ENCODE measurements at places on chromosomes 2 and 18.
A peak's percentile ranks its signal among the peaks of the same experiment; 100 is the strongest.

DNA sequence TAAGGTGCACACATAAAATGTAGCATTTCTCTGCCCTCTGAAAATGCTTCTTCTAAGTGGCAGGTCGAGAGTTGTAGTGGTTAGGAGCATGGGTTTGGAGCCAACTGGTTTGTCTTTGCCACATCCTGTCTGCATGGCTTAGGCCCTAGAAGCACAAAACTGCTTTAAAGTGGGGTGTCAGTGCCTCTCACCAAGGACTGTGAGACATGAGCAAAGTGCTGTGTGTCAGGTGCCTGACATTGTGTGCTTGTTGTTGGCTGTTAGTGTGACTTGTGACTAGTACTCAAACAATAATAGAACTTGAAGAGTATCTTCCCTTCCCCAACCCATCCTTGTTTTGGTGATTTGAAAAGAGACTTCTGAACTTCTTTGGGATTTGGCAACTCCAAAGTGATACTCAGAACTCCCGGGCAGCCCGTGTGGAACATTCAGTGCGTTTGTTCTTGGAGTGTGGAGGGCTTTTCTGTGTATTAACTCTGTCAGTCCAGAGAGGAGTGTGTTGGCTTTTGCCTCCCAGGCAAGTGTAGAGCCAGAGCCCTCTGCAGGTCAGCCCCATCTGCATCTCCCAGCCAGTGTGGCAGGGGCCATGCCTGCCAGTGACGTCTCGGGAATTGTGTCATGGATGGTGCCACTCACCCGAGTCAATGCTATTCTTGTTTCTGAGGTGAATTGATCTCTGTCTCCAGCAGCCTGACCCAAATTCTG, 5.0 kb downstream of the MGAT5 start:
- no peak for DNase-seq
- H3K4me3 ChIP-seq, result no peak overlapping the region
- peaks cover 17% of the 10 kb centered on the region for H3K36me3 ChIP-seq
- peak overlapping the region; percentile 76 for H3K27ac ChIP-seq
- no peaks in the 10 kb centered on the region for H3K27me3 ChIP-seq

GRCh38 chr2:150689590-150689989, 202.1 kb upstream of the RND3 start:
- H3K36me3 ChIP-seq, result no peaks in the 10 kb centered on the region
- no peak for DNase-seq
- H3K27me3 ChIP-seq, result no peaks in the 10 kb centered on the region
- no peak overlapping the region for H3K27ac ChIP-seq
- no peaks in the 10 kb centered on the region for H3K4me1 ChIP-seq

GRCh38 chr2:19670303-19670702, 231.5 kb downstream of the TTC32 start:
- no peak for DNase-seq
- H3K27me3 ChIP-seq, result peaks cover 3% of the 10 kb centered on the region

- no peaks in the 10 kb centered on the region for H3K36me3 ChIP-seq
- H3K27me3 ChIP-seq, result peaks cover 7% of the 10 kb centered on the region
- peaks cover 61% of the 10 kb centered on the region for H3K4me1 ChIP-seq
- no peak overlapping the region for H3K4me3 ChIP-seq
- no peak overlapping the region for H3K27ac ChIP-seq
- no peak for DNase-seq
Observed at GRCh38 chr2:10385501-10385900, 62.6 kb downstream of the ODC1 start.

- no peak for DNase-seq
- peaks cover 58% of the 10 kb centered on the region for H3K36me3 ChIP-seq
- no peaks in the 10 kb centered on the region for H3K27me3 ChIP-seq
- H3K4me1 ChIP-seq, result peaks cover 14% of the 10 kb centered on the region
- H3K27ac ChIP-seq, result peak overlapping the region; percentile 55
- H3K4me3 ChIP-seq, result no peak overlapping the region
Observed at GRCh38 chr2:239156516-239157265, 244.1 kb downstream of the HDAC4 start.

DNA sequence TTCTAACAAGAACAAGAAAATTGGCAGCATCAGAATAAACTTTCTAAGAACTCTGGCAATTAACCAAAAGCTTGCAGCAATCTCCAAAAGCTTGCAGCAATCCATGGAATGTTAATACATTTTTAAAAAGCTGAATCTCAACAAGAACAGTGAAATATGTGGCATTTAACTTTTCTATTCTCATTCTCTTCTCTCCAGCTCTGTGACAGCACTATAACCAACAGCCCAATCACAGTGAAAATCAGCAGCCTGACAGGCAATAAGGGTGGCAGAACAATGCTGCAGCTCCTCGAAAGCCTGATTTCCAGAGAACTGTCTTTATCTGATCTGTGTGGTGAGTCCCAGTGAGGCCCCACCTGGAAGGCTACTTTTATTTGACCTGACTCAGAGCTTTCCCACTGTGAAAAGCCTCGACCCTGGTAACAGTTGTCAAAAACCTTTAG, 60.0 kb downstream of the TMEM131 start:
- H3K27ac ChIP-seq, result peak overlapping the region; percentile 97
- H3K4me1 ChIP-seq, result peaks cover 52% of the 10 kb centered on the region
- no peaks in the 10 kb centered on the region for H3K27me3 ChIP-seq
- H3K4me3 ChIP-seq, result peak overlapping the region; percentile 65
- peak; percentile 9 for DNase-seq
- H3K36me3 ChIP-seq, result peaks cover 23% of the 10 kb centered on the region

DNA sequence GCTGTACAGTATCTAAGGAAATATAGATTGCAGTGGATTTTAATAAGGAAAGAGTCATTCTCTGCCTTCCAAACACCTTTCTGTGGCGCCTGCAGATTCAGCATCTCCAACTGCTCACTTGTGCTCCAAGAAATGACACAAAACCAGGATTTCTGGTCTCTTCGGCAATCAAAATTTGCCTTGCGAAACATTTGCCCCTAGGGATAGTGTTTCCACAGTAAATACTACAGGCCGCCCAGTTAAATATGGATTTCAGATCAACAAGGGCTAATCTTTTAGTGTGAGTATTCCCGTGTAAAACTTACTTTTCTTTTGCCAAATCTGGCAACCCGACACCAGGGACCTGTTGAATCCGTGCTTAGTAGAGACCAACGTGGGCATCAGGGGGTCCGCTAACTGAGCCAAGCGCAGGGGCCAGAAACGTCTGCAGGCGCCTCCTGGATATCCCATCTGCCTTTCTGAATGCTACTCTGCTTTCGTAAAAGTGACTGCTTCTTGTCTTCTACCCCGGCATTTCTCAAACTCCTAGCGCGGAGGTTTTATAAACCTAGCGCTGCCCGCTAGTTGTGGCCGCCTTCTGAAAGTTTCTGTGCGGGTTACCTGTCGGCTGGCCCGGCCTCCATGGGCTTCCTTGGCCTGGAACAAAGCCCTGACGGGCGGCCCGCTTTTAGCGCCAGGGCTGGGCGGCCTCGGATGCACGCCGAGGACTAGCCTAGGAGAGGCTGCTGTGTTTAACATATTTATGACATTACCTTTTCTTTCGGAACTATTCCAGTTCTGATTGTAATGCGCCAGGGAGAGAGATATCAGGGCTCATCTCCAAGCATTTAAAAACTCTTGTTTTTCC, 2.5 kb downstream of the CYP1B1 start:
- peak; percentile 27 for DNase-seq
- no peak overlapping the region for H3K27ac ChIP-seq
- peaks cover 21% of the 10 kb centered on the region for H3K4me1 ChIP-seq
- peaks cover 71% of the 10 kb centered on the region for H3K27me3 ChIP-seq

- no peaks in the 10 kb centered on the region for H3K36me3 ChIP-seq
- H3K4me1 ChIP-seq, result peaks cover 38% of the 10 kb centered on the region
- no peak overlapping the region for H3K4me3 ChIP-seq
- DNase-seq, result no peak
- peak overlapping the region; percentile 38 for H3K27ac ChIP-seq
Observed at GRCh38 chr2:173652767-173653431, 298.2 kb downstream of the CDCA7 start.

- H3K4me1 ChIP-seq, result no peaks in the 10 kb centered on the region
- no peaks in the 10 kb centered on the region for H3K27me3 ChIP-seq
- H3K4me3 ChIP-seq, result no peak overlapping the region
- no peak overlapping the region for H3K27ac ChIP-seq
Observed at GRCh38 chr2:86062043-86062442, 43.6 kb downstream of the POLR1A start.

DNA sequence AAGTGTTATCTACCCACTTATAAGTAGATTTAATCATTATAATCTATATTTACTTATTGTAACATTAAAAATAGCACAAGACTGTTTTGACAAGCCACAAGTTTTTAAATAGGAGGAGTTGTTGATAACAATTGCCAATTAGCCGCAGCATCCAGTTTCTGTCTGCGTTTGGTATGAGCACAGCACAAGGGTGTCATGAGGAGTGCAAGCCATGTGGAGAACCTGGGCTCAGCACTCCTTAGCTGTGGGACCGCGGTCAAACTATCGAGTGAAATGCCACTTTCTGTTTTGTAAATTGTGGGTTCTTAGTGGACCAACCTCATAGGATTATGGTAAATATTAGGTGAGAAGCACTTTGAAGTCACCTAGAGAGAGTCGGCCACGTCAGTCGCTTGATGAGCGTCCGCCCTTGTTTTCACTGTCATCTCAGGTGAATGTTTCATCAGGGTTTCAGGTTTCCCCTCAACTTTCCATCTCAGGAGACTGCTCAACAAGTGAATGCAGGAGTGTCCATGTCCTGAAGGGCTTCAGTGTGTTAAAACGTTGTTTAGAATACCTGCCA, 294.5 kb downstream of the ZNF407 start:
- peaks cover 9% of the 10 kb centered on the region for H3K4me1 ChIP-seq
- peaks cover 4% of the 10 kb centered on the region for H3K36me3 ChIP-seq
- H3K4me3 ChIP-seq, result no peak overlapping the region
- no peak overlapping the region for H3K27ac ChIP-seq

- DNase-seq, result no peak
- peaks cover 21% of the 10 kb centered on the region for H3K27me3 ChIP-seq
- peak overlapping the region; percentile 98 for H3K4me3 ChIP-seq
- H3K36me3 ChIP-seq, result peaks cover 4% of the 10 kb centered on the region
Observed at GRCh38 chr2:219596954-219597551, 604 bp upstream of the STK11IP start.

DNA sequence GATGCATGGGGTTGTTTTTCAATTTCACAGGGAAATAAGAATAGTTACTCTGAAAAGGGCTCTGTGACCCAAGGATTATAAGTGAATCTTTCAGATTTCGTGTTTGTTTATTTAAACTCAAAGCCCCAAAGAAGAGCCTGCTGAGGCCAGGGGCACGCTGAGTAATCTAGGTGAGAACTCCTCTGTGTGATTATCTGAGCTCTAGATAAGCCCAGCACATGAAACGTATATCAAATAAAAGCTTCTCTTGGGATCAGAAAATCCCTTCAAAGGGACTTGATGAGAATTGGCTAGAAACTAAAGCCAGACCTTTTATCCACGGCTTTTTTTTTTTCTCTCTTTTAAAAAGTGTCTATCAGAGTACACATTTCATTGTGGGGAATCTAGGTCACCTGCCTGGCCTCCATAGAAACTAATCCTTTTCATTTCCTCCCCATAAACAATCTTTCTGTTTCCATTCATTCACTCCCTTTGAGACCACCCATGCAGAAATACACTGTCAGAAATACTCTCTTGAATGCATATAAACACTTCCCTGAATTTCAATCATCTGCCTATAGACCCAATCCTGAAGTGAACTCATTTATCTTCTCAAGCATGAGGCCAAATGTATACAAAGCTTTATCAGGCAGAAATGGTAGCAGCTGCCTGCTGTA, 137.4 kb downstream of the RIT2 start:
- no peak overlapping the region for H3K27ac ChIP-seq
- DNase-seq, result no peak
- no peak overlapping the region for H3K4me3 ChIP-seq
- peaks cover 12% of the 10 kb centered on the region for H3K4me1 ChIP-seq
- no peaks in the 10 kb centered on the region for H3K27me3 ChIP-seq
